Cortex of kidney (tissue), 1 donor: ENCODE measurements at places on chromosomes 12 and 14.

DNA sequence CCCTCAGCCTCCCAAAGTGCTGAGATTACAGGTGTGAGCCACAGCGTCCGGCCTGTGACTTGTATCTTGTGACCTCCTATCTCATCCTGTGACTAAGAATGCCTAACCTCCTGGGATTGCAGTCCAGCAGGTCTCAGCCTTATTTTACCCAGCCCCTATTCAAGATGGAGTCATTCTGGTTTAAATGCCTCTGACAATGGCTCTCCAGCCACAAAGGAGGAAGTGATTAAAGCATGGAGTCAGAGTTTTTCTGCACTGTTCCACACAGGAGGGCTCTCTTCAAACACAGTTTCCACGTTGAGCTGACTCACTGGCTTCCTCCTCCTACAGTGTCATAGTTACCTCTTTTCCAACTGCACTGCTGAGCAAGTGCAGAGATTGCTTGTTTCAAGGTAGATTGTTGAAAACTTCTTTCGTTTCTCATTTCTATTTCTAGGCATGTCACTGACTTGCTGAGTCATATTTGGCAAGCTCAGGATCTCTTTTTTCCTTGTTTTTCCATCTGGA, 383.8 kb downstream of the PCNX1 start:
- DNase-seq = no peak

GRCh38 chr14:71332476-71332875, 425.2 kb downstream of the PCNX1 start:
- DNase-seq = no peak

DNA sequence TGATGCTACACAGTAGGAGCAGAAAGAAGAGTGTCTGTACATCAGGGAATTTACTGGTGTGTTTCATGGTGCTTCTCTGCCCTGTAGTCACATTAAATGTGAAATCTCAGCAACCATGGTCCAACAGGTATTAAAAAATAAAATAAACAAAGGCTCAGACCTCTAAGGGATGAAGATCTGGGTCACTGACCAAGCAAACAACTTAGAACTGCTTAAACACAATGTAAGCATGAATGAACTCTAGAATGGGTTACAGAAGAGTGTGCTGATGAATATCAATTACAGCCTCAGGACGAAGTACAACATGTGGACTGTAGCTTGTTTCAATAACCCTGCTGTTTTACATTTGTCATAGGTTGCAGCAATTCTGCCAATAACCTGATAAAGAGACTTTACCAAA, 47.4 kb downstream of the SLC35F4 start:
- no peak for DNase-seq

DNA sequence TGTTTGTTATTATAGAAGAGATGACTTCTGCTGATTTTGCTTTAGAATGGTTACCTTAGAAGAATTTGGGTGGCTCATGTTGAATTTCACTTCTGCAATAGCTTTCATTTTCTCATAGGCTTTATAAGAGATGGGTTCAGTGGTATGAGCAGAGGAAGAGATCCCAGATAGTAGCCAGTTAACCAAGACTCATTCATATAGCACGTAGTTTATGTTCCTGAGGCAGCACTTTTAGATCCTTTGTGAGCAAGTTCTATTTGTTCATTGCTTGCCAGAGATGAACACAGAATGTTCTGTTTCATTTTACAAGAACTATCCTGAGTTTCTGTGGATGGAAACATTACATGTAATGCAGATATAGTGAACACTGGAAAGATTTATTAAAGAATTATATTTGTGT, 32.2 kb downstream of the RAB21 start:
- no peak for DNase-seq

DNA sequence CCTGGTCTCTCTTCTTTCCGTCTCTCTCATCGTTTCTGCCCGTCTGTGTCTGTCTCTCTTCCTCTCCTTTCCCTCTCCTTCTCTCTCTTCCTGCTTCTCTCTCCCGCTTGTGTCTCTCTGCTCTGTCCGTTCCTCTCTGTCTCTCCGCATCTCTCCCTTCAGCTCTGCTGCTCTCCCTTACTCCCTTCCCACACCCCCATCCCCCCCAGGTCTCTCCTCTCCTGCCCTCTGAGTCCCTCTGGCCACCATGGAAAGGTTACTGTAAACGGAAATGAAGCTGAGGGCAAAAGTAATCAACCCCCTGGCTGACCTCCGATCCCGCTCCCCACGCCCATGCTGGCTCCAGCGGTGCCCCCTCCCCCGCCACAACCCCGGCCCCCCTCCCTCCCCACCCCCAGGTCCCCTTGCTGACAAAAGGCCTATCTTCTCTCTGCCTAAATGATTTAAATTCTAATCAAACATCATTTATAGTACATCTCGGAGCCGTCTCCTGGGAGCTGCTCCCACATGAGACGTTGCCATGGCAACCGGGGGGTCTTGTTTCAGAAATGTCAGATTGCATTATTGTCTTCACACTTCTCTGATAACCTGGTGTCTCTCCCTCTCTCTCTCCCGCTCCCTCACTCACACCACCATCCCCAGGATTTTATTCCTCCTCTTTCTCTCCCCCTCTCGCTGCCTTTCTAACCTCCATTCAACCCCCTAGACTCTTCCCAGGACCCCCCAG, 203.8 kb downstream of the RBM19 start:
- DNase-seq = no peak

DNA sequence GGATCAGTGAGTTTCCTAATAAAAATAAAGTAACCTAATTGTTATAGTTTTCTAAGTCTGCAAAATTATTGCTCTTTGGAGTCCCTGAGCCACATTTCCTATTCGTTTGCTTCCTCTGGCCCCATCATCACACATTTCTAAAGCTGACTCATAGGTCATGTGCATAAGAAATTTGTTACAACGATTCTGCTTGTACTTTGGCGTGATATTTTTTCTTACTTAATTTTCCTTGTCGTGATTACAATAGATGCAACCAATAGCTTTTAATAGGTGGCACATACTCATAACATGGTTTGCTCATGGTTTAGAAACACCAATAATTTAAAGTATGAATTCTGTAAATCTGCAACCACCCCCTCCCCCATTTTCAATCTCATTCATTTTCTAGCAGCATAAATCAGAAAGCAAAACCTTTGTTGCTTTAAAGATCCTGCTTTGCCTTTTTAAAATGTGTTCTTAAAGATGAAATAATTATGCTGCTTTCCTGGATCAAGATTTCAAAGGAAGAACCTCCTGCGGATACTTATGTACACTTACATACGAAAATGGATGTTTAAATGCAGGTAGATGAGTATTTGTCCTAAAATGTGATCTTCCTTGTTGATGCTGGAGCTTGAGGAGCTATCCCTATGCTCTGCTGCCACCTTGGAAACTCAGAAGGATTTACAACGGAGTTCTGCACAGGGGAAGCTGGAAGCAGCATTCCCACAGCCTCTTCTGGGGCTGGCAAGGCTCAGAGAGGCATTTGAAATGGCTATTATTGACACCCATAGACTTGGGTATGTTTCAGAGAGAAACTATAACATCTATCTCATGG, 1.7 kb upstream of the FLRT2 start:
- no peak for DNase-seq
